ENCODE measurements at places on chromosomes 12 and 14.

DNA sequence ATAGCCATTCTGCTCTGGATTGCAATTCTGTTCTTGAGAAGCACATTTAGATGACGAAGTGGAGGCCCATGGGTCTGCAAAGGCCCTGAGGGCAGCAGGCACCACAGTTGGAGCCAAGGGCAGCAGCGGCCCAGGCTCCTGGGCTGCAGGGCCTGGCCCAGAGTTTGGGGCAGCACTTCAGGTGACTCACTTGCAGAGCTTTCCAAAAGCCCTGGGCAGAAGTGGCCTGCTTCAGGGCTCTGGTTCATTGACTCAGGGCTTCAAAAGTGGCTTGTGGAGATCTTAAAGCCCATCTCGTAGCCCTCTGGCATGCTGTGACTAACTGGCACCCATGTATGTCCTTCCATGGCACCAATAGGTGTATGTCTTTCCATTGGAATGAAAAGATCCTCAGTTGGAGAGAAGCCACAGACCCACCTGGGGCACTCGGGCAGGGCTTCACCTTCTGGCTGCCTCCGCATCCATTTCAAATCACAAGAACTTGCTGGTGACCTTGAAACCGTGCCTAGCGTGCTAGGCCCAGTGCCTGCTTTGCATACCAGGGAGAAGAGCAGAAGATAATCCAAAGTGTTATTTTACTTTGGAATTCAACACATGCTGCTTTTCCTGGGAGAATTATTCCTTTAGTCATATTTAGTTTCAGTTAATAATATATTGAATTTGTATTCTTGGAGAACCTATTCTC, 106.7 kb downstream of the PRMT8 start:
- no peak for DNase-seq

GRCh38 chr12:84507956-84508850, 404.4 kb downstream of the SLC6A15 start:
- no peak for DNase-seq

DNA sequence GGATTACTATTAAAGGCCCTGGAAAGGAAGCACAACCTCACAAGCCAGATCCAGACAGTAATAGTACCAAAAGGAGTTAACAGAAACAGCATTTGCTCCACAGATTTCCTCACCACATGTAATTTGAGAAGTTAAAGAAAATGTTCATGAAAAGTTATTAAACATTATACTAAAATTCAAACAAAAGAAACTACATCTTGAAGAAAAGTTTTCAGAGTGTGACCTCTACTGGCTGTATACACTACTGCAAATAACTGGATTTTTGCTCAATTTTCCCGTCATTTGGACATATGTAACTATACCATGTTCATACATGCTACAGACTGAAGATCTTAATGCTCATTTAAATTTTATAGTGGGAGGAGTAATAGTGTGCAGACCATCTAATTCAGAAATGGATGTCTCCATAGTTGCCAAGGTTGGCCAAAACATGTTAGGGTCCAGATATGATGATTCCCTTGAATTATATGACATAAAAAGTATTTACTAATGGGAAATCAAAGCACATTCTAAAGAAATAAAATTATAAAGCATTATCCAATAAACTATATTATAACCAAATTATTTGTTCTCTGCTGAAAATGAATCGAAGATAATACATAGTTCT, 5.6 kb downstream of the KRR1 start:
- no peak for DNase-seq

- DNase-seq: no peak
Measured at GRCh38 chr12:38625306-38625705, 280.1 kb downstream of the CPNE8 start.

- no peak for DNase-seq
Measured at GRCh38 chr12:1332327-1332726, 262.1 kb downstream of the FBXL14 start.

- DNase-seq: no peak
Measured at GRCh38 chr12:124380796-124381455, 86.0 kb downstream of the RFLNA start.

GRCh38 chr14:43475757-43476156, 1031.3 kb downstream of the FSCB start:
- no peak for DNase-seq

GRCh38 chr12:132357623-132358186, 28.3 kb upstream of the GALNT9 start:
- no peak for DNase-seq

- no peak for DNase-seq
Measured at GRCh38 chr12:2137711-2138110, 84.9 kb downstream of the CACNA1C start.

Measured in GF-D8 (cell line).